Posterior vena cava (tissue), 2 donors: ENCODE measurements at places on chromosomes 3 and 15.
A peak's percentile ranks its signal among the peaks of the same experiment; 100 is the strongest.

DNA sequence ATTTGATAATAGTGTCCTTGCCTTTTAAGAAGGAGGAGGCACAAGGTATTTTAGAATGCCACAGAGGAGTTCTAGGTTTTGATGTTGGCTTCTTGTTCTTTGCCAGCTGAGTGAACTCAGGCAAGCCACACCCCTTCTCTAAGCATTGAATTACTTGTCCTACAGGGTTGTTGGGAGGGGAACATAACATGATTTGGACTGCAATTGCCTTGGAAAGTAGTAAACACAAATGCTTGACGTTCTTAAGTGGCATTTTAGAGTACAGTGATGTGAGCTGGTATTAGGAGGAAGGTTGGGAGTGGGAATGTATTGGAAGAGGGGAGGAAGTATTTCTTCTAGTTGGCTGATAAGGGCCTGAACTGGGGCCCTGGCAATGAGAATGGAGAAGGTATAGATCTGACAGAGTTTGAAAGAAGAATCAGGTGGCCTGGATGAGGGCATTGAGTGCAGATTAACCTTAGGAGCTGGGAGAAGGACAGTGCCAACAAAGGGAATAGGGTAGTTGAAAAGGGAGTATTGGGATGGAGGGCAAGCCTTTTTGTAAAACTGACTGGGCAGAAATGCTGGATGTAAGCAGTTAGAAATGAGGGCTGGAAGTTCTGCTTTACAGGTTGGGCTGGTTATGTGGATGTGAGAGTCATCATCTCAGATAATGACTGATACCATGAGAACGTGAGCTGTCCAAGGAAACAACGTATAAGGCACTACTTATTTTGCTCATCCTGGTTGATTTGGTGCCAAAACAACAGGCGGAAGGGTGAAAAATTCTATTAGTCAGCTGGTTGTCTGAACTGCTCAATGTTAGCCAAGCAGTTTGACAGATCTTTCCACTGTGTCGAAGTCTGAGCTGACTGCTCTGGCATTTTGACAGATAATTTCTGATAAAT is 16.7 kb downstream of the KAT2B start:
- DNase-seq = no peak

- DNase-seq = no peak
Observed at GRCh38 chr3:106115557-106115956, 246.7 kb upstream of the CBLB start.

GRCh38 chr3:148763986-148764935 is 63.4 kb upstream of the CPB1 start:
- DNase-seq = no peak

DNA sequence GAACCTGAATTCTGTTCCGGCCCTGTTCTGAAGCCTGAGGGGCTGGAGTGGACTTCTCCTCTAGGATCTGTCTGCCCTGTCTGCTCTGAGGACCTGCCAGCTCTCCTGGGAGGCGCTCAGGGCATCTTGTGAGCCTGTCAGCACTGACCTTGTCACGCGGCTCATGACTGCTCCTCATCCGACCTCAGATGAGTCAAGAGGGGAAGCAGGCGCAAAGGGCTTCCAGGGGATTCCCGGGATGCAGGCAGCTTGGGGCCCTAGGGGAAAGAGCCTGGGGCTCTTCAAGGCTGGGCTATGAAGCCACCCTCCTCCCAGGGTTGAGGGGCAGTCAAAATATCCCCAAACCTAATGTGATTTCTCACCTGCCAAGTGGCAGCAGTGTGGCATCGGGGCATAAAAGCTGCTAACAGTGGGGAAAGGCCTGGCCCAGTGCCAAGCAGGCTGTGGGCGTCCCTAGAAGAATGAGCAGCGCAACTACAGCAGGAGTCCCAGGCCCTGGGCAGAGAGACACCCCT is 27.6 kb upstream of the ANKDD1A start:
- DNase-seq = peak; percentile 94

DNA sequence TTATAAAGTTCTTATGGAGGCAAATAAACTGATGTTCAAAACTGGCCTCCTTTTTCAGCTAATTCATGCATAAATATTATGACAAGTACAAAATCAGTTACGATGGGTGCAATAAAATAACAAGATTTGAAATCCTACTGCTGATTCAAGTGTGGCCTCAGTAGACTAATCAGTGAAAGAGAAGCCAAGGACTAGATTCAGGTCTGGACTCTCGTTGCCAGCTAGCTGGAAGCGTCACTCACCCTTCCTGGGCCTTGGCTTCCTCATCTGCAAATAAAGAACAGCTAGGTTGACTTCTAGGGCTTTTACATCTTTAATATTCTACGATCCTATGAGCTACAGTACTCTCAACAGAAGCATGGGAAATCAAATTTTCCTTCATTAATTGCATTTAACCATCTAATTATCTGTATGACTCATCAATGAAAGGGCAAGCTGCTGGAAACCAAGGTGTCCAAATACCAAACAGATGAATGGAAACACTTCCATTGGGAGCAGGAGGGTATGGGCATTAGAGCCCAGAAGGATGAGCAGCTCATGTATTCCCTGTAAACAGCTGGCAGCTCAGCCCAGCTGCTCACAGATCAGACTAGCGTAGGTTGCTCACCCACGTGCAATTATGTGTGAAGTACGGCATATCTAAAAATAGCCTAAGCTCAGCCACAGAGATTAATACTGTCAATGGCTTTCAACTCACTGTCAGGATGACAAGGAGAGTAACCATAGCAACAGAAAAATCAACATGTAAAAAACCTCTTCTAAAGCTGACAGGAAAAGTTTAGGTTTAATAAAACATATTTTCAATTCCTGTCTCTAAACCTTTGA is 294.8 kb downstream of the PLCL2 start:
- DNase-seq = no peak
